ENCODE measurements at places on chromosomes 5 and 9.

DNA sequence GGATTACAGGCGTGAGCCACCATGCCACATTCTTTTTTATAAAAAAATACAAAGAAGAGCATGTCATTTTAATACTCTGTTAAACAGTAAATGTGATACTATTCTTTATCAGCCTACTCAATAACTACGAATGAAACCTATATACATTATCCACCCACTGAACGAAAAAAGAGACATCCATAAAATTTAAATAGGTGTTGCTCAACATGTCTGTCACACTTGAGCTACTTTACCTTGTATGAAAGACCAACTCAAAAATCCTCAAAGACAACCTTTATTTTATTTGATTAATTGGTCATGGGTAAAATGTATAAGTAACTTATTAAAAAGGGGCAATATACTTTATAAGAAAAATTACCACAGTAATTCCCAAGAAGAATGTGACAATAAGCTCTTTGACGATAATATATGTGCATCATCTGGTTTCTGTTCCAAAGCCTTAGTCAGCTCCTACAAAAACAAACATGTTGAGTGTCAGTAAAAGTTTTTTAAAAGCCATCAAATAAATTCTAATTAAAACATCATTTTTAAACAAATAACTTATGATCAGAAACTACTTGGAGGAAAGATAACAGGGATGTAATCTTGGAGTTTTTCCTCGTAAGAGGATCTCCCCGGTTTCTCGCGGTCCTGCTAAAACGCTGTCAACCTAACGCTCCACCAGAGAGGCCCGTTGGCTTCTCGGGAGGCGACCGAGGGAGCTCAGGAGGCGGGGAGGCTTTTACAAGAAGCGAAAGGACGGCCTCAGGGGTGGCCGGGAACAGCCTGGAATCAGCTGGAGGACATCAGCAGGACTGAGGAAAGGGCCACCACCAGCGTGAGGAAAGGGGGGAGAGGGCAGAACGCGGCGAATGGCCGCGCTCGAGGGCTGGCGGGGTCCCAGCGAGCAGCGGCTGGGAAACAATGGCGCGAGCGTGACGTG is 13.5 kb upstream of the ANKRD18B start:
- DNase-seq, result no peak

- no peak for DNase-seq
Observed at GRCh38 chr5:68261169-68261568, 45.6 kb downstream of the PIK3R1 start.

DNA sequence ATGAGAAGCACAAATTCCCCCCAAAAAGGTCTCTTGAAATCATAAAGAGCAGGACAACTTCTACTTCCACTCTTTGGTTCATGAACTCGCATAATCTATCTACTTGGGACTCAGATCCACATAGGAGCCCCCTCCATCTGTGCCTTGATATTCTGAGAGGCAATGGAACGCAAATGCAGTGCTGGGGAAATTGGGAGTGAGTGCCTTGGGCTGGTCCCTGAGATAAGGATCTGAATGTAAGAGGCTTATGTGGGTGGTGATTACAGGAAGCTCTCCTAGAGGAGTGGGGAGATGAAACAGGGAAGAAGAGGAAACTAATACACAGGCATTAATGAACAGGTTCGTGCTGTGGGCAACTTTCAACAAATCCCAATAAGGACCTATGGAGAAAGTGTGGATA is 285.6 kb downstream of the RASEF start:
- no peak for DNase-seq

DNA sequence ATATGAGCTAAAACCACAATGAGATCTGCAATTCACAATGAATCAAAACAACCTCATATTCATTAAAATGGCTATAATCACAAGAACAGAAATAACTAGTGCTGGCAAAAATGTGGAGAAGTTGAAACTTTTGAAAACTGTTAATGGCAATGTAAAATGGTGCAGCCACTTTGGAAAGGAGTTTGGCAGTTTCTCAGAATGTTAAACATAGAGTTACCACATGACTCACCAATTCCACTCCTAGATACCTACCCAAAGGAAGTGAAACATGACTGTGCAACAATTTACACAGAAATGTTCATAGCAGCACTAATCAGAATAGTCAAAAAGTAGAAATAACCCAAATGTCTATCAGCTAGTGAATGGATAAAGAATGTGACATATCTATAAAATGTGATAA is 862.2 kb downstream of the DTWD2 start:
- no peak for DNase-seq

DNA sequence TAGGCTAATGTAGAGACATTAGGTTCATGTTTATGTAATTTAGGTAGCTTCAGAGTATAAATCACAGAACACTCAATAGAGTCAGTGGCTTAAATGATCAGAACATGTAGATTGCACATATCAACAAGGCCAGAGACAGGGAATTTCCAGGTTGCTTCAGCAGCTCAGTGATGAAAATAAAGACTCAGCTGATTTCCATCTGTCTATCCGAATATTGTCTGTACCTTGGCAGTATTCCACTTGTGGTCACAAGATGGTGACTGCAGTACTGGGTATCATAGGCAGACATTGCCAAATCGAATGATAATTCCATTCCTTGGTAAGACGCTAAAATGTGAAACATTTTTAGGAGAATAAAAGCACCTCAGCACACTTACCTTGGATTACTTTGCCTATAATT is 702.2 kb downstream of the MAT2B start:
- DNase-seq, result no peak

GRCh38 chr9:102986425-102986824 is 8.7 kb upstream of the CYLC2 start:
- no peak for DNase-seq

- DNase-seq, result no peak
Observed at GRCh38 chr5:155726267-155726666, 600.7 kb upstream of the SGCD start.

DNA sequence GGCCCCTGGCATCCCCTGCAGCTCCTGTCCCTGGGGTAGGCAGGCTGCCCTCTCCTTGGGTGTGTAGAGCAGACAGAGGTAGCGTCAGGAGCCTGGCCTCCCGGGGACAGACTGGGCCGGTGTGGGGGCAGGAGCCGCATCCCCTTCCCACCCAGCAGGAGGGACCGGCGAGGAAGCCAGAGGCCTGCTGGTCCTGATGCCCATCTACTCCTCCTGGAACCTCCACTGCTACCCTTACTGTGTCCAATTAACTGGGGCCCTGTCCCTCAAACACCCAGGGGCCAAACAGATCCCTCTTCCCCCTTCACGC is 15.6 kb downstream of the RALGDS start:
- DNase-seq, result no peak

- no peak for DNase-seq
Observed at GRCh38 chr9:106689089-106689488, 173.9 kb upstream of the ZNF462 start.

- no peak for DNase-seq
Observed at GRCh38 chr9:124130277-124131075, 118.9 kb downstream of the LHX2 start.

DNA sequence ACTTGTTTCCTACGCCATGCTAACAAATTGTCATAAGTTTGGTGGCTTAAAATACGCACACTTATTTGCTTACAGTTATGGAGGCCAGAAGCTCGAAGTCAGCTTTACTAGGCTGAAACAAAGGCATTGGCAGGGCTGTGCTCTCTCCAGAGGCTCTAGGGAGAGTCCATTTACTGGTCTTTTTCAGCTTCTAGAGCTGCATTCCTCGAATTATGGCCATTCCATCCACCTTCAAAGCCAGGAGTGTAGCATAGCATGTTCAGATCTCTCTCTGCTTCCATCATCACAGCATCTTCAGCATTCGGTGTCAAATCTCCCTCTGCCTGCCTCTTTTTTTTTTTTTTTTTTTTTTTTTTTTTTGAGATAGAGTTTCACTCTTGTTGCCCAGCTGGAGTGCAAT is 670.2 kb downstream of the ACTL7B start:
- no peak for DNase-seq

- peak; percentile 32 for DNase-seq
Observed at GRCh38 chr9:135887585-135888050, 19.7 kb downstream of the CAMSAP1 start.

- DNase-seq, result no peak
Observed at GRCh38 chr5:178149199-178149932, 4.3 kb downstream of the NHP2 start.

DNA sequence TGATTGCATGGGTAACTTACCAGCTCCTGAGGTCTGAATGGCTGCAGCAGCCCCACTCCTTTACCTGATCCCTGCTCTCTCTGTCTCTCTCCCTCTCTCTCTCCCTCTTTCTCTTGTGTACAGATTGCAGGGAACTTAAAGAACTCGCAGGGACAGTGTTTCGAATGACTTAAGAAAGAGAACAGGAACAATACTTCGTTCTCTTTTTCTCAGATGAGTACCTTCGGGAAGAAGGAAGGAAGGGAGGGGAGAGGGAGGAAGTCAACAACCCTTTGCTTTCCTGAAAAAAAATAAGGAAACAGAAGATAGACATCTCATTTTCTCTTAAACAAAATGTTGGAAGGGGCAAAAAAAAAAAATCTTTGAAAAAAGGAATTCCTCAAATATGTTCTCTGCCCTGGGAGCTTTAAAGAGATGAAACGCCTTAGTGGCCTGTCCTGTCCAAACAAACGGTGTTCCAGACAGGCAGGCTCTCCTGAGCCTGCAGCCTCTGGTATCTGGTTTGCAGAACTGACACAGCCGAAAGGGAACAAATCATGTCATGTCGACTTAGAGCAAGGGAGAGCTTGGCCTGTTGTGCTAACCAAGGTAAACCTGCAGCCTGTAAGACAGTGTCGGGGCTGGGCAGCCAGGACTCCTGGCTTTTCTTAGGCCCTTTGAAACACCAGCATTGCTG is at the start of gene ZNF366:
Gene ZNF366, minus strand, starts transcription at position 180 of the 676 bp plus-strand sequence. CDS start 45,914 bp downstream, outside the sequence.
- DNase-seq, result no peak

DNA sequence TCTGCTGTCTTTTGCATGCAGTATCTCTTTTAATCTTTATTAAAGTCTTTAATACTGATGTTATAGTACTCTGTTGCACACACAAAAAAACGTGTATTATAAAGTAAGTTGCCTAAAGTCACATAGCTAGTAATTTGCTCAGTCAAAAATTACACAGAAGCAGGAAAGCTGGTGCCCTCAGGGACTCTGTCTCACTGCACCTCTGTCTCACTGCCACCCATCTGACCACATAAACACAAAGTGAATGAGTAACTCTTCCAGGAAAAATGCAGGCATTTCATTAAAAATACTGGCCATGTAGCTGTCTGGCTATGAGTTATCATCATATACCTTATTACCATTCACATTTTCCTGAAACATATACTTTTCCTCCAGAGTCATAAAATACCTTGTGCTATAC is 591.7 kb downstream of the CSNK1G3 start:
- no peak for DNase-seq

DNA sequence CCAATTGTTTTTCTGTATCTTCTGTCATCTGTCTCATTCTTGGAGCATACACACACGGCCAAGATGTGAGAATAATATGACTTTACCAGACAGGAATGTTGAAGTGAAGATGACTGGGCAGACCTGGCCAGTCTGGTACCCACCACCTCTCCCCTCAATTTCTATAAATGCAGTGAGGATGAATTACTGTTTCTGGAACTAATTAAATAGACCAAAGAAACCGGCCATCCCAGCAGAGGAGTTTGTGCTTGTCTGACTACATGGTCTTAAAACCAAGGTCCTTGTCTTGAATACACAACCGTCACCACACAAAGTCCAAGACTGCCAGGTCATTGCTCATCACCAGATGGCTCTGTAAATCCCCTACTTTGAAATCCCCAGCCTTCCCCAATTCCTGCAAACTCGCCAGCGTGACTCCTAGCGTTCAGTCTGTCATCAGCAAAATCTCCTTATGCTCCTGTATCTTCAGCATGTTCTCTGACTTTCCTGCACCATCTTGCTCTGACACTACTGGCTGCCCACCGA is 147.2 kb downstream of the PDE4D start:
- DNase-seq, result no peak

DNA sequence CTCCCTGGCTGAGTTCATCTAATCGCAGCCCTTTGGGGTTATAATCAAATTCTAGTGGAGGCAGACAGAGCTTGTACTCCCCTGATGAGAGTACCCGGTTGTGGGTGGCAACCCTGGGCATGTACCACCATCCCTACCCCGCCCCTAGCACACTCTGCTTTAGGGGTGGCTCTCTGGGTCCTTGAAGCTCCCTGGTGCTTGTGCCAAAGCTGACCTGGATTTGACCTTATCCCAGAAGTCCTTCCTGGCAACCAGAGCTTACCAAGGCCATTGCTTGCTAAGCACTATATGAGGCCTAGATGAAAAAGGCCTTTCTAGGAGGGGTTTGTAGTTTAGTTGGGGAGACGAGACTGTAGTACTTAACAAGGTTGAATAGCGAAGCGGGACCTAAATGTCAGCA is 72.2 kb downstream of the RGS3 start:
- DNase-seq, result no peak

GRCh38 chr5:117318528-117318927 is 743.9 kb upstream of the SEMA6A start:
- DNase-seq, result no peak

- DNase-seq, result no peak
Observed at GRCh38 chr5:140338336-140338735, 8.1 kb downstream of the HBEGF start.

GRCh38 chr5:1013238-1013947 is 4.8 kb downstream of the NKD2 start:
- no peak for DNase-seq

- no peak for DNase-seq
Observed at GRCh38 chr5:116738239-116738614, 163.6 kb upstream of the SEMA6A start.

DNA sequence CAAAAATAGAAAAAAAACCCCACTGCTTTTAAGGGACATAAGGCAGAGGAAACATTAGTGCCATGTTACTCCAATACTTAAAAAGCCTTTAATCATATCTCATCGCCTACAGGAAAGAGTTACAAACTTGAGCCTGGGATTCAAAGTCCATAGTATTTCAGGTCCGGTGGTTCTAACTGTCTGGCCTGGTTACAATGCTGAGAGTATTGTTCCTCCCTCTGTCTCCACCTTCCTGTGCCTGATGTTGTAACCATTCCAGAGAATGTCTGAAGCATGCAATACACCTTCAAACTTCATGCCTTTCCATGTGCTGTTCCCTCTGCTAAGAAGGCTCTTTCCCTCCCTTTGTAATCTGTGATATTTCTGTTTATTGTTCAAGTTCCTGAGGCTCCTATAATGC is 41.6 kb upstream of the SLC36A2 start:
- DNase-seq, result no peak

DNA sequence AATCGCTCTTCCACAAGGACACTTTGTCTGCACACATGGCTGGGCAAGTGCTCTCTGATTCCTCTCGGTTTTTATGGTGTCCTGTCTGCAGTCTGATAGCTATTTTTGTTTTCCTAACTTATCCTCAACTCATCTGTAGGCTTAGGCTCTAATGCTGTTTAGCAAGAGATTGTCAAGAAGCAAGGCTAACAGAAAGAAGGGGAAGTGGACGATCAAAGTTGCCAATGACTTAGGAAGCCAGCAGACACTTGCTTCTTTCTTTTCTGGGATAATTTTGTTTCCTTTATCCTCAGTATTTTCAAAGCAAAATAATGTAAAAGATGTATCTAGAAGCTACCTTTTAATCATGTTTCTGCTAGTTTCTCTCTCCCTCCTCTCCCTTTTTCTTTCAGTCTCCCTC is 130.7 kb downstream of the PRKACG start:
- DNase-seq, result no peak

GRCh38 chr5:83378624-83379289 is 92.8 kb upstream of the VCAN start:
- DNase-seq, result no peak
